Right hindlimb (tissue), 1 donor: ENCODE measurements at places on chromosomes 11 and 22.

- DNase-seq, result no peak
Measured at GRCh38 chr11:124865902-124866851, 945 bp downstream of the ROBO3 start.

DNA sequence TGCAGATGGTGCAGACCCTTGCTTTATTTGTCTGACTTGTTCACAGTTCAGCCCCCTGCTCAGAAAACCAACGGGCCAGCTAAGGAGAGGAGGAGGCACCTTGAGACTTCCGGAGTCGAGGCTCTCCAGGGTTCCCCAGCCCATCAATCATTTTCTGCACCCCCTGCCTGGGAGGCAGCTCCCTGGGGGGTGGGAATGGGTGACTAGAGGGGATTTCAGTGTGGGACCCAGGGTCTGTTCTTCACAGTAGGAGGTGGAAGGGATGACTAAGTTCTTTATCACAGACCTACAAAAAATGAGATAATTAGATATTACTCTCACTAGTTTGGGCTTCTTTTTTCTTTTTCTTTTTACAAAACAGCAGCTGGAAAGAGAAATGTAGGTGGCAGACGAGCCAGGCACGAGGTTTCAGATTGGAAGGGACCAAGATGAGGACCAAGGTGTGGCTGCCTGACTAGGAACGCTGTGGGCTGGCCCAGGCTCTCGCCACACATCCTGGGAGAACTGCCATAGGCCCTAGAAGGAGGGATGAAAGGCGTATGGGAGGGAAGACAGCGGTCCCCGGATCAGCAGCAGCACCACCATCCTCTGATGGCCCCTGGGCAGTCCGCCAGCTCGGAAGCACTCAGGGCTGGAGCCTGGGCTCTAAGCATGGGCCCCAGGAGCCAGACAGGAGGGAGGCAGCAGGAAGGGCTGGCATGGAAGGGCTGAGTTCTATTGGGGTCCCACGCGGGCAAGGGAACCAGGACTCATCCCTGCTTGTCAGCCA is 14.2 kb downstream of the TXN2 start:
- peak; percentile 72 for DNase-seq

- no peak for DNase-seq
Measured at GRCh38 chr22:23531283-23531956, 48.7 kb downstream of the IGLL1 start.

- DNase-seq, result no peak
Measured at GRCh38 chr22:44002997-44003396, 21.1 kb upstream of the PARVB start.

DNA sequence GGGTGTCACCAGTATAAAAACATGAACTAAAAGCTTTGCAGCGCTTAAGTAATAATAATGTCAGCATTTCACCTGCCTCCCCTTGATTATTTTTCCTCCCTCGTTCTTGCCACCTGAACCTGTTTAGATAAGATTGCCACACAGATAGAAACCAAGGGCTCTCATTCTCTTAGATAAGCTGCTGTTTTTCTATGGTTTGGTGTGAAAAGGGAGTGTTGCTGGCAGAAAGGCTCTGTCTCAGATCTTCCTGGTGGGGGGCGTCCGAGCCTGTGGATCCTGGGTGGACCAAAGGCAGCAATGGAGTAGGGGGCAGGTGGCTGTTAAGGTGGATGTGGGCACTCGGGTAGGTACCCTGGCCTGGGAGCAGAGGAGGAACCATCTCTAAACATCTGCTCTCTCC is 147.5 kb downstream of the ST3GAL4 start:
- DNase-seq, result no peak

GRCh38 chr11:12581923-12582322 is 92.3 kb upstream of the TEAD1 start:
- DNase-seq, result no peak

DNA sequence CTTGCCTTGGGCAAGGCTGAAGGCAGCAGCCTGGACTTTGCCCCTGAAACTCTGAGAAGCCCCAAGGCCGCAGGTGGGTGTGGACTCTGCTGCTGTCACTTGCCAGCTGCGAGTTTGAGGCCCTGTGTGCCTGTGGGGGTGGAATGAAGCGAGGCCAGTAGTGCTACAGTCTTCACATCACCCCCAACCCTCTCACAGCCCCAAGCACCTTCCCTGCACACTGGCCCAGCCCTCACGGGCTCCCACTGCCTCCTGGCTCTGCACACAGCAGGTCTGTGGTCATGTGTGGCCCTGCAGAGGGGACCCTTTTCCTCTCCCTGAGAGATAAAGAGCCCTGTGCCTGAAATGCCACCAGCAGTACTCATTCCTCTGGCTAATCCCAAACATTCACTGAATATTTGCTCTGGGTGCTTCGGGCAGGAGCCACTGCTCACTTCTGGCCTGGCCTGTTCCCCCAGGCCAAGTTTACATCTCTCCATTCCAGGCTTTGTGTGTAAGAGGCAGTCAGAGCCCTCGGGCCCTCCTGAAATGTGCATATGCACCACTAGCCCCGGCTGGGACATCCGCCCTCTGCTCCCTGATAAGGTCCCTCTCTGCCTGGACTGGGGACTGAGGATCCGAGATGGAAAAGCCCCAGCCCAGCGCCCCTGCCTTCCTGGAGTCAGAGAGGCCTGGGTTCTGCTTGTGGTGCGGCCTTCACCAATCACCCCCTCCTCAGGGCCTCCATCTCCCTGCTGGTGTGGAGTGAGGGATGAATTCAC is 17.7 kb downstream of the MGAT3 start:
- no peak for DNase-seq

DNA sequence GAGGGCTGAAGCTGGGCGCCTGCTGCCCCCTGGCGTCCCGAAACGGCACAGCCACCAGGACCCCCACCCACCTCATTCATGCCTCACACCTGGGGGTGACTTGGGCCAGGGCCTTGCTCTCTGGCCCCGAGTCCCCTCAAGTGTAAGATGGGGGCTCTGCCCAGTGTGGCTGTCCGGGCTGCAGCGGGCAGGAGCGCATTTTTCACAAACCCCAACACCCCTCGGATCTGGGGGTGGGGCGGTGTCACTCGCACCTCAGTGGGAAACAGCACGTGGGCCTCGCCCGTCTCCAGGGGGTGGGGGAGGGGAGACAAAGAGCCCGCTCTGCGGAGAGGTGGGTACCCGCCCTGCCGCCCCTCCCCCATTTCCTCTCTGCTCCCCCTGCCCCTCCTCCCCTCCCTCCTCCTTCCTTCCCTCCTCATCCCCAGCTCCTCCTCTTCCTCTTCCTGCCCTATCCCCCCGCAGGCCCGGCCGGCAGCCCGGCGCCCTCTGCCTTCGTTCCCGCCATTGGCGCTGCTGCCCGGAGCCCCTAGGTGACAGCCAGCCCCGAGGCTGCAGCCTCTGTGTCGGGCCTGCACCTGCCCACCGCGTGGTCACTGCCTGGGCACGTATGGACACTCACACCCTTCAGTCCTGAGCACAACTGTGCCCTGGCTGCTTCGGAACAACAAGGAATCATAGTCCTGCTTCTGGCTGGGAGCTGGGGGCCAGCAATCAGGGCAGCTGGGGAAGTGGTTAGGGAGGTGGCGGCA is 6.8 kb upstream of the CDKN1C start:
- peak; percentile 83 for DNase-seq
